ENCODE measurements at places on chromosomes 2 and 18.

DNA sequence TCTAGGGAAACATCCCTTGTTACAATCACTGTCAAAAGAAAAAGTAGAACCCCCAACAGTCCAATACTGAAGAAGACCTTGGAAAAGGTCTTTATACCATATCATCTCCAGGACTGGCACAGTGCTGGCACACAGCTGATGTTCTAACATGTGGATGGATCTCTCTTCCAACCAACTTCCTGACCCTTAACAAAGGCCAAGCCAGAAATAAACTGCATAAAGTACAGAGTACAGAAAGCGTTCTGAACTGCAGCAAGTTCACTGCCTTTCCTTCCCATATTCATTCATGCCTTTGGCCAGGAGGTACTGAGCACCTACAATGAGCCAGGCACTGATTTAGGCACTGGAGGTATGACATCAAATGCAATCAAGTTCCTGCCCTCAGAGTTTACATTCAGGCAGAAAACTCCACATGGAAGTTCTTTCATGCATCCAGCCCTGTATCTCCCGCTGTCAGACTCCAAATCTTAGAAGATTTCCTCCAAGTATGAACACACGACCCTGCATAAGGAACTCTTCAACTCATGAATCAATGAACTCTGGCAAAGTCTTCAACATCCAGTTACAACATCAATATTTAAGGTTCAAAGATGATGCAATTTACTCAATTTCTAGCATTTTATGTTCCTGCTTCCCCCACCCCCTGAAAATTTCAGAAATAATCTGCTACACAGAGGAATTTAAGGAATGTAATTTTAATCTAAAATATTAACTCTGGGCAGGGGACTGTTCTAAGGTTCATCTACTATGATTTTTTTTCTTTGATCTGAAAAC lies 33.8 kb downstream of the ACVR1 start:
- DNase-seq, result no peak

GRCh38 chr18:2392446-2392845 lies 178.9 kb downstream of the METTL4 start:
- no peak for DNase-seq

- no peak for DNase-seq
These were observed 1.5 kb downstream of the RAX start for GRCh38 chr18:59271606-59272220.

- peak; percentile 85 for DNase-seq
These were observed 54.7 kb downstream of the EMILIN2 start for GRCh38 chr18:2901423-2901985.

DNA sequence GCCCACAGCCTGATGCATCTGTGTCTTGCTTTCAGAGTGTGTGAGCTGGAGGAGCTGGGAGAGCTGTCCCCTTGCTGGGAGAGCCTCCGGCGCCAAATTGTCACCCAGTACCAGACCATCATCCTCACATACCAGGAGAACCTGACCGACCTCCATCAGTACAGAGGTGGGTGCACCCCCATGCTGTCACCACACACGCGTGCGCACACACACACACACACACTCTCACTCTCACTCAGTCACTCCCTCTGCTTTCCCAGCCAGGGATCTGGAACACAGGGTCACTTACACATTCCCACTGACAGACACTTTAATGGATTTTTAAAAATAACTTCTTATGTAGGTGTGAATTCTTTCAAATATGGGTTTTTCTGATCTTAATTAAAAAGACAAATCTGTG lies 64.5 kb downstream of the COA5 start:
- no peak for DNase-seq

- no peak for DNase-seq
These were observed 63.6 kb downstream of the CELF4 start for GRCh38 chr18:37502036-37502435.

- no peak for DNase-seq
These were observed 467 bp downstream of the PUM2 start for GRCh38 chr2:20350041-20350712.

GRCh38 chr2:163490281-163490680 lies 245.5 kb downstream of the FIGN start:
- DNase-seq, result no peak

DNA sequence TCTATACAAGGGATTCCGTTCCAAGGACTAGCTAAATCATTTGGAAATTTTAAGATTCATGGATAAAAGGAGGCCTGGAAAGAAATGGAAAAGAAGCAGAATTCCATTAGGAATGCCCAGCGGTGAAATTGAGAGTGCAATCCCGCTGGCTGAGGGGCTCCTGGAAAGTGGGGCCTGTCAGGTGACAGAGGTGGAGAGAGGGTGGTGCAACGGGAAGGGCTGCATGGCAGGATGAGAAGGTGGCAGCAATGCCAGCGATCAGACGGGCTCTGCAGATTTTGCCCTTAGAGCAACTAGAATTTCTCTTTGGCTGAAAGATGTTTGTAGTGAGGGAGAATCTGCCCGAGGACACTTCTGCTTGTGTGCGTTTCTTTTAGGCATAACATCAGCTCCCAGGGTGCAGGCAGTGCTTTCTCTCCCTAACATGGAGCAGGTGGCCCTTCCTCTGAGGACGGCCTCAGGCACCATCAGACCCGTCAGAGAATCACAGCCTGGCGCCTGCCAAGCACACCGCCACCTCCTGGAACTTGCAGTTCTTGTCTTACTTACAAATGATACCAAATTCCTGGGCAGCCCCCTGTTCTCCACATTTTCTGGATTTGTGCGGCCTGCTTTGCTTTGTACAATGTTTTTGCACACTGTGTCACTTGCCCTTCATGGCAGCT lies 261.6 kb downstream of the NDUFA10 start:
- peak; percentile 21 for DNase-seq

- no peak for DNase-seq
These were observed 54.0 kb upstream of the IMP4 start for GRCh38 chr2:130288467-130289403.

DNA sequence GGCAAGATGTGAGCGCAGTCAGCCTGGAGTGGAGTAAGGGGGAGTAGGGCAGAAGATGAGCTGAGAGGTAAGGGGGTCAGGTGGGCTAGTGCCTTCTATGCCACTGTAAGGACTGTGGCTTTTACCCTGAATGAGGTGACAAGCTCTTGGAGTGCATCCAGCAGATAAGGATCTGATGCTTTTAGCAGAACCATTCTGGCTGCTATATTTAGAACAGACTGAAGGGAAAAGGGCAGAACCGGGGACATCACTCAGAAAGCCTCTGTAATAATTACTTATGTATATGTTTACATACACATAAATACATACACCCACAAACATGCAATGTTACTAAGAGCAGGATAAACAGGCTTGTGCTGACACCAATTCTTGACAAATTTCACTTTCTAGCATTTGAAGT lies 124.8 kb downstream of the DTNB start:
- no peak for DNase-seq

GRCh38 chr18:48715711-48716361 lies 177.0 kb downstream of the CTIF start:
- DNase-seq, result peak; percentile 69

GRCh38 chr2:237350070-237350469 lies 63.9 kb downstream of the COL6A3 start:
- no peak for DNase-seq

GRCh38 chr2:170101789-170102188 lies 76.2 kb upstream of the MYO3B start:
- no peak for DNase-seq

DNA sequence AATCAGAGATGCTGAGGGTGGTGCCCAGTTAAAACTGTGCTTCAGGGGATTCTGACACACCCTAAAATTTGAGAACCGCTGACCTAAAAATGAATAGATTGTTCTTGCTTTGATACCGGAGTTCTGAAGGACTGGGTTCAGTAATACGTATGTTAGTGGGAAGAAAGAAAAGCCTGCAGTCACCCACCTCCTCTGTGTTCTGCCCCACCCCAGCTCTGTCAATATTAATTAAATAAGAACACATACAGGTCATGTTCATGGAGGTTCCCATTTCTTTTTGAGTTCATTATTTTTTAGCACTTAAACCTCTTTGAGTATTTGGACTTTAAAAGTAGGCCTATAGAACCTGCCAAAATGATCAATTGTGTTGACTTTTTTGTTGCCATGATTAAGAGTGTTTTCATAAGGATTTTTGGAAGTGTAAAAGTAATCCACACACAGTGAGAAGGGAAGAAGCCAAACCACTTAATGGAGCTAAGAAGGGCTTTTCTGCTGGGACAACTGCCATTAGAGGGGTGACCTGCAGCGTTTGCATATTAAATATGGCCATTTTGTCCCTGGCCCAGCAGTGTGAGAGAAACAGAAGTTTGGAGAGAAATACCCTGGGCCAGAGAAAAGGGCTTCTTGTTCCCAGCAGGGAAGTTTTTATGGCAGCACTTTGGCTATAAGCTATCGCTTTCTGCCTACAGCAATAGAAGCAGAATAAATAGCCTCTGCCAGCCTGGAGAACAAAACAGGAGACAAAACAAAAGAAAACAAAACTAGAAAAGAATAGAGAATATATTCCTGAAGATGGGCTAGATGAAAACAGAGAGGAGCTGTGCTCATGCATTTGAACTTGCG lies 80.7 kb upstream of the RNF152 start:
- DNase-seq, result no peak

DNA sequence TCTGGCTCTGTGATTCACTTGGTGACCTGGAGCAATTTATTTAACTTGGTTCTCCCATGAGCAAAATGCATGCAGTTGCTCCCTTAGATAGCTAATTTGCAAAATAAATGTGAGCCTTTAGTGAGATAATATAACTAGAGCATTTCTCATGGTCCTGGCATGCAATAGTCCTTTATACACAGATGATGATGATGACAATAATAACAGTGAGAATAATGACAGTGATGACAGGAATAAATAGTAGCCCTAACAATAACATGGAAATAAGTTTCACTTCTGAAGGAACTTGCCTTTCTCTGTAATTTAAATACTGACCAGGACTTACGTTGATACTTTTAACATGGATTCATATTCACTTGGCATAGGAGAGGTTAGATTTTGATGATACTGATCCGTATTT lies 49.2 kb downstream of the LPIN1 start:
- peak; percentile 25 for DNase-seq

- no peak for DNase-seq
These were observed 30.0 kb upstream of the PLA2R1 start for GRCh38 chr2:160092445-160092844.

DNA sequence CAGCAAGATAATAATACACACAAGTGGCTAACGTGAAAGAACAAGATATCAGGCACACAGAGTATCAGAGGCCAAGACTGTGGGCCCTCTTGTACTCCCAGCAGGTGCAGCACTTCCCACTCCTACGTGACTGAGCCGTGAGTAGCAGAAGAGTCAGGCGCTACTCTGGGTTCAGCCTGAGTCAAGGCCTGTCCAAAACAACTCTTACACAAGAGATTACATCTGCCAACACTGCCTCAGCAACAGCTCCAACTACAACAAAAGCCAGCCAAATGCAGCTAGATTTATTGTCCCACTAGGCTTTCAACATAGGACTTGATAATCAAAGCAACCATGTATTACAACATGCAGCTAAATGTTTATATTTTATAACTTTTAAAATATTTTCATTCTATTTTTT lies 56.2 kb downstream of the ITSN2 start:
- peak; percentile 90 for DNase-seq

GRCh38 chr2:220282236-220282635 lies 654.8 kb downstream of the SLC4A3 start:
- DNase-seq, result no peak

GRCh38 chr2:143231254-143231645 lies 102.0 kb downstream of the ARHGAP15 start:
- peak; percentile 13 for DNase-seq

DNA sequence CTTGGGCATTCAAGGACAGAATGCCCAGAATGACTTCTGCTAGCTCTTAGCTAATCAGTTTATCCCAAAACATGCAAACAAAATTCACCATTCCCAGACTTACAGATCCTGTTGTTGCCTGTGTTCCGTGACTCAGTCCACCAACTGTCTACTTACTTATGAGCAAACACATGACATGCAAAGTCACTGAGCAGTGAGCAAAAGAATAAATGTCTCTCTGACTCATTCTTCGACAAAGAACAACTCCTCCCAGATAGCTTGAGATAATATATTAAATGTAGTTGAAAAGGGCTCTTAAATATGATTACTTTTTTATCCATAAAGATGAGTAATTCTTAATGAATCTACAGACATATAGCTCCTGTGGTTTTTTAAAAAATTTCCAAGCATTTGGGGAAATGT lies 9.0 kb upstream of the CREG2 start:
- peak; percentile 96 for DNase-seq

DNA sequence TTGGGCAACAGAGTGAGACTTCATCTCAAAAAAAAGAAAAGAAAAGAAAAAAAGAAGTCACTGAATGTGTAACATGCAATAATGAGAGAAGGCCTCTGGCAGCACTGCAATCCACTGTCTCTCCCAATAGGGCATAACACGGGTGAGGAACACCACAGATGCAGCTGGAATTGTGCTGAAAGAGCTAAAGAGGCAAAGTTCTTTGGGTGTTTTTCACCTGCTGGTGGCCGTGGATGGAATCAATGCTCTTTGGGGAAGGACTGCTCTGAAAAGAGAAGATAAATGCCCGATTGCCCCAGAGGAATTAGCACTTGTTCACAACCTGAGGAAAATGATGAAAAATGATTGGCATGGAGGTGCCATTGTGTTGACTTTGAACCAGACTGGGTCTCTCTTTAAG lies 31.0 kb upstream of the CYBRD1 start:
- no peak for DNase-seq

DNA sequence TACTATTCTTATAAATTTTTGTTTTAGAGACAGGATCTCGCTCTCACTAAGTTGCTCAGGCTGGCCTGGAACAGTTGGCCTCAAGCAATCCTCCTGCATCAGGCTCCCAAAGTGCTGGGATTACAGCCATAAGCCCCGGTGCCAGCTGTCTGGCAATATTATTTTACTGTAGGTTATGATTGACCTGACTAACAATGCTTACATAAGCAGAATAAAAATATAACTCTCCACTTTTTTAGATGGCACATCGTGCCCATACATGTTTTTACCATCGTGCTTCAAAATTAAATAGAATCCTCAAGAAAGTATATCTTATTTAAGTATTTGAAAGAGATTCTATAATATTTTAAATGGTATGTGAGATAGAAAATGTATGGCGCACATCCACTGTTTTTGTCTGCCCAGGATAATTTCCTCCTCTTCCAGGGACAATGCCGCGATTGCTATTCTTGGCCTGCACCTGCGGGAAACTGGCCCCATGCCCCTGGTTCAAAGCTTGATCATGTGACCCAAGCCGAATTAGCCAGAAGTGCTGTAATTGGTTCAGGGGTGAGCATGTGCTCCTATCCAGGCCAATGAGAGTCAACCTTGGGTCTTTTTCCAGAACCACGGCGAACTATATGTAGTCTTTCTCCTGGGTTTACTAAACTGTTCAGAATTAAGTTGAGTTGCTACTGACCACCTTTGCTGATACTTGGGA lies 38.3 kb upstream of the GREB1L start:
- no peak for DNase-seq

- peak; percentile 49 for DNase-seq
These were observed 261.1 kb upstream of the ZEB2 start for GRCh38 chr2:144780983-144781382.
